Keratinocyte (primary cell): ENCODE measurements at places on chromosomes 6 and 20. TPM values are rescaled to one million over a fixed set of nuclear protein-coding genes. Genes with fewer than 3 reads are reported as not detected.

The USP49 gene
- 1.0 to 3.2 TPM (median 2.3 TPM) in 3 replicates for polyA plus RNA-seq

The HLA-DMB gene
- polyA plus RNA-seq, result 0.13 TPM in 1 of 3 replicates, not detected in the others

- no peak for DNase-seq
Observed at GRCh38 chr20:14538433-14538832, 201.0 kb upstream of the FLRT3 start.

- no peak for DNase-seq
Observed at GRCh38 chr20:33377366-33377765, 24.0 kb downstream of the CDK5RAP1 start.

The GRM4 gene
- not detected in 3 replicates for polyA plus RNA-seq

GRCh38 chr6:149012040-149012545 is 265.3 kb downstream of the UST start:
- peak; percentile 61 for DNase-seq

DNA sequence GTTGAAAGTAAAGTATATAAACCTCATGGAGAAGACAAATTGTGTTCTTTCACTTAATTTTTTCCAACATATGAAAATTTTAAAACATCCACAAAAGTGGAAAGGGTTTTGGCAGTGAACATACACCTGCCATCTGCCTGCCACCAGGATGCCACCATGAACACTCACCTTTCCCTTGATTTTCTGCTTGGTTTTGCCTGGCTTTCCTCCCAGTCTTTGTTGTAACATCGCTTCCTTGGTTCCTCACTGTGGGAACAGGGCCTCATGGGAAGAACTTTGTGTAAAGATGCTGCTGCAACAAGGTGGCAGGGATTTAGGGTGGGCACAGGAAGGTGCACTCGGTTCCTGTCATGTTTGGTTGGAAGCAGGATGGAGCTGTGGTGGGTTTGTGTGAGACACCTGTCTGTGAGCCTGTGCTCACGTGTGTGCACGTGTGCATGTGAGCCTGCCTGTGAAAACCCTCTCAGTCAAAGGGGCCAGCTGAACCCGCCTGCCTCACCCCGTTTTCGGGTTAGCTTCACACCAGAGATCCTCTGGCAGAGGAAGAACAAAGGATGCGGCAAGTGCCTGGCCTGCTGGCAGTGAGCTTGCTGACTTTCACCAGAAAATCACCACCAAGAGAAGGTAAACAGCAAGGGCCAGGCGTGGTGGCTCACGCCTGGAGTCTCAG is 11.0 kb upstream of the RBM38 start:
- DNase-seq, result no peak

DNA sequence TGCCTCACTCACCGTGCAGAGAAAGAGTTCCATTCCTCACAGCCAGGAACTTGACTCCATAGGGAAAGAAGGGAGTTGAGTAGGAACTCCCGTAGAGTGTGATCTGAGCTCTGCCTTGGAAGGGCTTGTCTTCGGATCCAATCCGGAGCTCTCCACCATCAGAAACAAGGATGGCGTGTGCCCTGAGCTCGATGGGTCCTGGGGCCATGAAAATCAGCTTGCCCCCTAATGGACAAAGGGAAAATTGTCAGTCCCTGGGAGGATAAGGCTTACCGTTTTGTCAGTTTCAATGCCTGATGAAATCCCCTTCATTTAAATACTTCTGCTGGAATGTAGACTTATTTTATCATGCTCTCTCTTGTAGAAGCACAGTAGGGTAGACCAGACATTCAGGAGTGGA is 153.3 kb downstream of the PKHD1 start:
- no peak for DNase-seq

GRCh38 chr6:14598017-14598864 is 480.7 kb downstream of the CD83 start:
- no peak for DNase-seq

GRCh38 chr20:57680934-57681914 is 28.6 kb downstream of the PMEPA1 start:
- DNase-seq, result no peak

The TRIM10 gene
- polyA plus RNA-seq, result not detected in 3 replicates

GRCh38 chr6:12751694-12752325 is 35.2 kb downstream of the PHACTR1 start:
- DNase-seq, result peak; percentile 11

DNA sequence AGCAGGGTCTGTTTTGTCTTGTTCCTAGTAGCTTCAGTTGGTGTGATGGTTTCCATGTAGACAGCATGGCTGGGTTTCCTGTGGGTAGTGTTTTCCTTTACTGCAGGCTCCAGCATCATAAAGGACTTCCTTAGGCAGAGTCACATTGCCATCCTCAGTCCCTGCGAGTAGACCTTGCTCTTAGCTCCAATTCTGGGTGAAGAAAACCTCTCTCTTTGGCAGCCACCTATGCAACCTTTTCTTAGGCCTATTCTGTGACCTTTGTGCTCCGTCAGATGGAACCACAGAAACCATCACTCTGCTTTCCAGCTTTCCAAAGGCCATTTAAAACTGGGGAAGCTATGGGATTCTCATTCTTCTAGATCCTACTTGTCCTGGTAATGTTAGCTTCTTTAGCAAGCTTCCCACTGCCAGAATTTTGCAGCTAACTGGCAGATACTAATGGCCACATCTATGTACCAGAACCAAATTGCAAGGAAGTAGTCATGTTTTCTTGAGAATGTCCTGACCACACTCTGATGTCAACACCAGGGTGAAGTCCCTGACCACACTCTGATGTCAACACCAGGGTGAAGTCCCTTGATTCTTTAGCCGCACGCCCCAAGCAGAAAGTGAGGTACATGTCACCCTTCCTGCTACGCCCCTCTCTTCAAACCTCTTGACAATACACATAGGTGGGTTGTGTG is 646.6 kb upstream of the HS3ST5 start:
- DNase-seq, result no peak

- no peak for DNase-seq
Observed at GRCh38 chr20:32879538-32879937, 20.8 kb downstream of the EFCAB8 start.

The DDO gene
- polyA plus RNA-seq, result not detected in 3 replicates

DNA sequence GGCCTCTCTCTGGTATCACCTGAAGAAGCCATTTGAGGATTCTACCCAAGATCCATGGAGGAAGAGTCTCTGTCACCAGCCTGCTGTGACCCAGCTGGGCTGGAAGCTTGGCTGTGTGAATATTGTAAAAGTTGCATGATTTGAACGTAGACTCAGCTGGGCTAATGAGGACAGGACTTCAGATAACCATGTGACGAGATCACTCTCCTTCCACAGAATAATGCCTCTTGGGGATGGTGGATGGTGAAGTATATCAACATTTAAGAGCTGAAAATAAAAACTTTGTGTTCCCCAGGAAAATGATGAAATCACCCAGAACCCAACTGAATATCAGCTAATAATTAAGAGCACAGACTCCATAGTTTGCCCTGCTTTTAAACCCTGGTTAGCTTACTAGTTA is 427.9 kb downstream of the CD83 start:
- no peak for DNase-seq

- DNase-seq, result no peak
Observed at GRCh38 chr6:91117550-91117949, 530.7 kb upstream of the MAP3K7 start.

The MTFR2 gene
- 5.7 to 12.0 TPM (median 7.3 TPM) in 3 replicates for polyA plus RNA-seq

GRCh38 chr20:1820138-1821079 is 74.8 kb upstream of the SIRPA start:
- no peak for DNase-seq

- DNase-seq, result no peak
Observed at GRCh38 chr6:15436451-15436850, 190.6 kb downstream of the JARID2 start.

The RPP21 gene
- 25.7 to 40.5 TPM (median 26.8 TPM) in 3 replicates for polyA plus RNA-seq

The DUSP15 gene
- polyA plus RNA-seq, result not detected in 3 replicates

DNA sequence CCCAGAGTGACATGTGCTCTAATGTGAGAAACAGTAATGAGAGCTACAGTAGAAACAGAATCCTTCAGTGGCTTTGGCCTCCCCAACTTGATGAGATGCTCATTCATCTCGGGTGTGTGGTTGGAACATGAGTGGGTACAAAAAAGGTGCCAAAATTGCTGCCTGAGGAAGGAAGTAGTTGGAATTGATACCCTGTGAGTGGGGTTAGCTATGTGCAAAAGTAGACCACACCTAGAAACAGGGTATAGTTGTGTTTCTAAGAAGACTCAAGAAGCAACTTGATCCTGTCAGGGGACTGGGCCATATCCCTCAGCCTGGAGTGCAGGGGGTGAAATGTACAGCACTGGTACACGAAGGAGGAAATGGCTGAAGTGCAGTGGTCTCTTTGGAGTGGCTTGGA is 206.4 kb upstream of the SUPT3H start:
- DNase-seq, result no peak

- no peak for DNase-seq
Observed at GRCh38 chr6:35027807-35028206, 113.3 kb downstream of the TCP11 start.
